ENCODE measurements at places on chromosomes 11 and 22. TPM values are rescaled to one million over a fixed set of nuclear protein-coding genes. Genes with fewer than 3 reads are reported as not detected.
A peak's percentile ranks its signal among the peaks of the same experiment; 100 is the strongest.

- H3K4me3 ChIP-seq = no peak overlapping the region
- H3K27me3 ChIP-seq = no peaks in the 10 kb centered on the region
- peaks cover 4% of the 10 kb centered on the region for H3K36me3 ChIP-seq
- no peak overlapping the region for H3K27ac ChIP-seq
- H3K4me1 ChIP-seq = no peaks in the 10 kb centered on the region
- no peak for DNase-seq
Observed at GRCh38 chr22:33418484-33418883, 360.3 kb upstream of the SYN3 start.

The GUCY1A2 gene
- 1.7 TPM for total RNA-seq

- peak; percentile 28 for DNase-seq
- no peak overlapping the region for H3K4me3 ChIP-seq
- no peaks in the 10 kb centered on the region for H3K27me3 ChIP-seq
- H3K27ac ChIP-seq = no peak overlapping the region
Observed at GRCh38 chr11:8039530-8040260, 41.3 kb upstream of the TUB start.

The XKR3 gene
- total RNA-seq = not detected

The FAM83F gene
- total RNA-seq = 4.6 TPM

- H3K36me3 ChIP-seq = peaks cover 12% of the 10 kb centered on the region
- H3K4me1 ChIP-seq = peaks cover 43% of the 10 kb centered on the region
- H3K27ac ChIP-seq = peak overlapping the region; percentile 31
Observed at GRCh38 chr11:44243595-44244343, 66.2 kb downstream of the ALX4 start.

DNA sequence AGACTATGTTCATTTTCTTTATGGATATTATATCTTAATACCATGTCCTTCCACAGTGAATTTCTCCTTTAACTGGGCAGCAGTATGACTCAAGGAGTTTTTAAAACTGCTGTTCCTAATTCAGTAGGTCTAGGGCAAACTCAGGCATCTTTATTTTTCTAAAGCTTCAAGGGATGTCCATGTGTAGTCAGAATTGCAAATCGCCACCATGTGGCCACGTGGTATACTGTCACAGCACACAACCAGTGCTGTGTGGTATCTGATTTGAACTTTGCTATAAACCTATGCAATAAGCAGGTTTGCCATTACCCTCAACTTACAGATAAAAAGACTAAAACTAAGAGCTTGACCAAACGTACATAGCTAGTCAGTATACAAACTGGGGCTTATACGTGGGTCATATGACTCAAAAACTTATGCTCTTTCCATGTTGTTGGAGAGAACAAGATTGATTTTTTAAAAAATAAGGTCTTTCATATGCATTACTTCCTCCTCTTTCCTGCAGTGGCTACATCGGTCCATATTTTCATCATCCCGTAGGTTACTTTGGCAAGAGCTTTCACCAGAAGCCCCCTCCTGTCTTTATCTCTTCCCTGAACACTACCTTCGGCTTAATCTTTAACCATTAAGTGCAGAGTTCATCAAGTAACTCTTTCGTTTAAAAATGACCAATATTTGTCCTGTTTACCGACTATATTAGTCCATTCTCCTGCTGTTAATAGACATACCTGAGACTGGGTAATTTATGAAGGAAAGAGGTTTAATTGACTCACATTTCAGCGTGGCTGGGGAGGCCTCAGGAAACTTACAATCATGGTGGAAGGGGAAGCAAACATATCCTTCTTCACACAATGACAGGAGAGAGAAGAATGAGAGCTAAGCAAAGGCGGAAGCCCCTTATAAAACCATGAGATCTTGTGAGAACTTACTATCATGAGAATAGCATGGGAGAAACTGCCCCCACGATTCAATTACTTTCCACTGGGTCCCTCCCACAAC, 8.0 kb upstream of the HTATIP2 start:
- H3K27me3 ChIP-seq = no peaks in the 10 kb centered on the region
- no peak overlapping the region for H3K27ac ChIP-seq
- H3K4me1 ChIP-seq = peaks cover 4% of the 10 kb centered on the region
- no peak for DNase-seq
- no peaks in the 10 kb centered on the region for H3K36me3 ChIP-seq
- H3K4me3 ChIP-seq = no peak overlapping the region

GRCh38 chr11:129302386-129303101, 73.1 kb upstream of the BARX2 start:
- H3K36me3 ChIP-seq = no peaks in the 10 kb centered on the region
- H3K27me3 ChIP-seq = no peaks in the 10 kb centered on the region
- no peak overlapping the region for H3K4me3 ChIP-seq
- no peak overlapping the region for H3K27ac ChIP-seq
- no peaks in the 10 kb centered on the region for H3K4me1 ChIP-seq

The RAPSN gene
- not detected for total RNA-seq

The SCGB1C1 gene
- not detected for total RNA-seq

DNA sequence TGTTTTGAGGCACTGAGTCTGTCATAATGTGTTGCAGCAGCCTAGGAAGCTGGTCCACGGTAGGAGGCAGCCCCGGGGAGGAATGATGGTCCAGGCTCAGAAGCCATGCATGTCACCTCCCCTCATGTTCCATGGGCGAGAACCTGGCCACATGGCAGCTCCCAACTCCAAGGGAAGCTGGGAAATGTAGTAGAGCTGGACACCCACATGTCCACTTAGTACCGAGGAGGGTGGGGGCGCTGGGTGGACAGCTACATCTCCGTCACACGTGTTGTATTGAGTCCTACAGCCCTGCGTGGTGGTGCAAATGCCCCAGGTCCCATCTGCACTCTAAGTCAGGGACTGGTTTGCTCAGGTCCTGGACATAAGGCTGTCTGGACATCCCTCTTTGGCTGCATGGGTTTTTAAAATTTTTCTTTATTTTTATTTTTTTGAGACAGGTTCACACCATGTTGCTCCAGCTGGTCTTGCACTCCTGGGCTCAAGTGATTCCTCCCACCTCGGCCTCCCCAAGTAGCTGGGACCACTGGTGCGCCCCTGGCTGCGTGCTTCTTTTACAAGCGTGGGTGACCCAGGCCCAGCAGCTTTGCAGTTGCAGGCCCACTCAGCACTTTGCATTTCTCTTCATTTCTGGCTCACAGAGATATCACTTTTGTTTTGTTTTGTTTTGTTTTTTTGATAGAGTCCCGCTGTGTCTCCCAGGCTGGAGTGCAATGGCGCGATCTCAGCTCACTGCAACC, 3.9 kb upstream of the CTTN start:
- DNase-seq = no peak
- H3K36me3 ChIP-seq = no peaks in the 10 kb centered on the region
- peaks cover 14% of the 10 kb centered on the region for H3K4me1 ChIP-seq
- no peak overlapping the region for H3K27ac ChIP-seq

The OR1S2 gene
- total RNA-seq = not detected

The MS4A7 gene
- total RNA-seq = 16.0 TPM

The SMPD1 gene
- 71.7 TPM for total RNA-seq

The GAB4 gene
- not detected for total RNA-seq

The RIBC2 gene
- total RNA-seq = not detected

DNA sequence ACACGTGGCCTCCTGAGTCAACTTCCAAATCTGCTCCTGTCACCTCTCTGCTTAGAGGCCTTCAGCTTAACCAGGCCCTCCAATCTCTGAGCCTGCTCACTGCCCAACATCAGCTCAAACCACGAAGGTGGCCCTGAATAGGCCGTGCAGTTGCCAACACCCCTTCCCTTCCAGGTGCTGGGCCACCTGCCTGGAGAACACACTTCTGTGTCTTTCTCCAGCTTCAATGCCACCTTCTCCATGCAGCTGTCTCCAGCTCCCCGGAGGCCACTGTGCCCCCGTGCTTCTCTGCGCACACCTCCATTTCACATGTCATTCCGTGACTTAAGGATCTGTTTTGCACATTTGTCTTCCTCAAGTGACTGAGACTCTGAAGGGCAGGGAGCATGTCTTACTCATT, 5.3 kb downstream of the RELA start:
- no peak overlapping the region for H3K27ac ChIP-seq
- H3K36me3 ChIP-seq = peaks cover 80% of the 10 kb centered on the region
- no peaks in the 10 kb centered on the region for H3K4me1 ChIP-seq

DNA sequence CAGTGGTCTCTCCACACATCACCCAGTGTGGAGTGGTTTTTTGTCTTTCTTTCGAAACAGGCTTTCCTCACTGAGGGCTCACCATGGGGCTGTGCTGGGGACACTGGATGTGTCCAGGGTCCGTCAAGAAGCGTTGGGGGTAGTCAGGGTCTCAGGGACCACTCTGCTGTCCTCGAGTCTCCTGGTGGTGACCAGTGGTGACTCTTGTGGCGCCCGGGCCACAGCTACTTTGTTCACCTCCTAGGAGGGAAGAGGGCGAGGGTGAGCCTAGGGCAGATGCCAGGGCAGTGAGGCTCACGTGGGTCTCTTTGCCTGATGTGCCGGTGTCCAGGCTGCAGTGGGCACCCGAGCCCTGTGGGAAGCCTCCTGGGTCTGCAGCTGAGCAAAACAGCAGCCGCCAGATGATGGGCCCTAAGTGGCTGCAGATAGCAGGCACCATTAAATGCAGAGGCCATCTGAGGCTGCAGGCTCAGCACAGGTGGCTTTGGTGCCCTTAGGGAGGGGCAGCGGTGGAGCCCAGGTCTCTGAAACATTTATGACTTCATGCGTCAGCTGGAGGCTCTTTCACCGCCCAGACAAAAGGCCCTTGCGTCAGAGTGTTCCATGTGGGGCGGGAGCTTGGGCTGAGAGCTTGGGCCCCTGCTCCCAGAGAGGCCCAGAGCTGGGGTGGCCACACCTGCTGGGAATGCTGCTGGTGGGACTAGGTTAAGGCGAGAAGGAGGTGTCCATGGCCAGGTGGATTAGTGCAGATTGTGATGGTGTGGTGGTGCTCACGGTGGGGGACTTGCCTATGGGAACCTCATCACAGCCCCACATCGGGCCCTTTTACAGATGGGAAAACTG, 29.5 kb downstream of the KCNQ1 start:
- H3K4me3 ChIP-seq = no peak overlapping the region
- peaks cover 14% of the 10 kb centered on the region for H3K4me1 ChIP-seq
- peak overlapping the region; percentile 15 for H3K27ac ChIP-seq
- no peaks in the 10 kb centered on the region for H3K27me3 ChIP-seq
- H3K36me3 ChIP-seq = no peaks in the 10 kb centered on the region
- no peak for DNase-seq

- DNase-seq = no peak
- H3K27me3 ChIP-seq = no peaks in the 10 kb centered on the region
- no peaks in the 10 kb centered on the region for H3K36me3 ChIP-seq
- H3K27ac ChIP-seq = no peak overlapping the region
- H3K4me1 ChIP-seq = no peaks in the 10 kb centered on the region
Observed at GRCh38 chr11:45543808-45544422, 121.5 kb downstream of the CHST1 start.

GRCh38 chr11:117191680-117192400, 7.3 kb upstream of the TAGLN start:
- no peak overlapping the region for H3K4me3 ChIP-seq
- H3K36me3 ChIP-seq = peaks cover 79% of the 10 kb centered on the region
- H3K27me3 ChIP-seq = no peaks in the 10 kb centered on the region
- no peaks in the 10 kb centered on the region for H3K4me1 ChIP-seq
- no peak for DNase-seq

GRCh38 chr11:44978274-44978960, 27.7 kb upstream of the TP53I11 start:
- no peaks in the 10 kb centered on the region for H3K4me1 ChIP-seq
- no peaks in the 10 kb centered on the region for H3K36me3 ChIP-seq
- no peaks in the 10 kb centered on the region for H3K27me3 ChIP-seq
- H3K27ac ChIP-seq = no peak overlapping the region
- H3K4me3 ChIP-seq = no peak overlapping the region

GRCh38 chr11:112156153-112156955, 7.5 kb downstream of the IL18 start:
- no peaks in the 10 kb centered on the region for H3K4me1 ChIP-seq
- no peak overlapping the region for H3K4me3 ChIP-seq
- no peak overlapping the region for H3K27ac ChIP-seq
